Hematopoietic multipotent progenitor cell treated with erythropoietin and hydrocortisone succinate and interleukin-3 and kit ligand, for 4 days (in vitro differentiated cells): ENCODE measurements at places on chromosomes 1 and 21.
A peak's percentile ranks its signal among the peaks of the same experiment; 100 is the strongest.

DNA sequence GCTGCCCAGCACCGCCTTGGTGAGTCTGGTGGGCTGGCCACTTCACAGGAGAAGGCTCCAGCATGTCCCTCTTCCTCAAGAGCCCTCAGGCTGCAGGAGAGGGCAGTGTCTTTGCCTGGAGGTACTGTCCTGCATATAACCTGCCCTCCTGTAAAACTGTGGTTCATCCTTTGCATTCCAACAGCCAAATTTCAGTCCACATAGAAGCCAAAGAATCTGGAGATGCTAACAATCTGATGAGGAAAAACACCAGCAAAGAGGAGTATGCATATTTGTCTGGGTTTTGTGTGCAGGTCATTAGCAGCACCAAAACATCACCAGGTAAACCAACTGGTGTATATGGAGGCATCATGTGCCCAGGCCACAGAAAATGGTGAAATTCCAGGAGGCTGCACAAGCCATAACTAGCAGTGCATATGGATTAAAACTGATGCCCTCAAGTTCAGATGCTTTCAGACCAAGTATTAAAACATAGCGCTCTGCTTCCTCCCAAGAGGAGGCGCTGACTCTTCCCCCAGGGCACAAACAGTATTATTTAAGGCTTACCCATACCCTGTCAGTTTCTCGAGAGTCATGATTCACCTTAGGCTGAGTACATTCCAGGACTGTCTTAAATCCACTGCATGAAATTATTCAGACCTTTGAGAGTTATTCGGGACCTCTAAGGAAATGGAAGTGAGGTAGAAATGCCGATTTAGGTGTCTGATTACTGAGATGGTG lies 150.5 kb upstream of the COA6 start:
- no peak for DNase-seq

GRCh38 chr1:90970208-90970607 lies 51.6 kb downstream of the ZNF644 start:
- DNase-seq, result no peak

DNA sequence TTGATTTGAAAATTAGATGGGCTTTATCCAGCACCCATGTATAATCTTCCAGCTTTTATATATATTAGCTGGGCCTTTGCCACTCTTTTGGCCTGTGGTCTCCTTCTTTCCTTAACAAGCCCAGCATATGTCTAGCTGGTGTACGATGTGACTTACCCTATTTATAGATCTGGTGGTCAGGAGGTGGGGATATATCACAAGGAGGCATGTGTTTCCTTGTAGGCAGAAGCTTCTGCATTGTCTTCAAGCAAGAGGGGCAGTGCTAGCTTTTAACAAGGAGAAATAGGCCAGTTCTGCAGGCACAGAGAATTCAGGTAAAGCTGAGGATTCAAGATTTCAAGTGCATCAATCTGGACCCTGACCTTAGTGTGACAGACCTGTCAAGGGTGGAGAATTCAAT lies 38.0 kb upstream of the DNASE2B start:
- DNase-seq, result peak; percentile 49

- no peak for DNase-seq
Measured at GRCh38 chr1:233819042-233819441, 85.4 kb upstream of the SLC35F3 start.

GRCh38 chr1:168220470-168220871 lies 5.3 kb upstream of the SFT2D2 start:
- peak; percentile 43 for DNase-seq

- no peak for DNase-seq
Measured at GRCh38 chr1:119799599-119800177, 11.6 kb downstream of the REG4 start.

GRCh38 chr1:204448344-204448964 lies 36.8 kb upstream of the PPP1R15B start:
- no peak for DNase-seq

DNA sequence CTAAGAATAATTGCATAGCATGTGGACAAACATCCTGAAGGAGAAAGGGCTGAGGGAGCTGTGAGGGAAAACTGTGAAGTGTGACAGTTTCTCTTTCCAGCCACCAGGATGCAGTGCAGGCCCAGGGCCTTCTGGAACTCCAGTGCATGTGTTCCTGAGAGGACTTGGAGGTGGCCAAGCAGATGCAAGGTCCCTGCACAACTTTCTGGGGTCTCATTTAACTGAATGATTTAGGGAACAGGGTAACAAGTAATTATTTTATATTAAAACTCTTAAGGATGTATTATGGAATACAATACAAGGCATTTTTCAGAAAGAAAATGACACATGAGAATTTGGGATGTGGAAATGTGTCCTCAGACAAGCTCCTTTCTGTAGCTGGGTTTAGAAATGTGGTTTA lies 61.2 kb upstream of the MCOLN3 start:
- DNase-seq, result peak; percentile 82

DNA sequence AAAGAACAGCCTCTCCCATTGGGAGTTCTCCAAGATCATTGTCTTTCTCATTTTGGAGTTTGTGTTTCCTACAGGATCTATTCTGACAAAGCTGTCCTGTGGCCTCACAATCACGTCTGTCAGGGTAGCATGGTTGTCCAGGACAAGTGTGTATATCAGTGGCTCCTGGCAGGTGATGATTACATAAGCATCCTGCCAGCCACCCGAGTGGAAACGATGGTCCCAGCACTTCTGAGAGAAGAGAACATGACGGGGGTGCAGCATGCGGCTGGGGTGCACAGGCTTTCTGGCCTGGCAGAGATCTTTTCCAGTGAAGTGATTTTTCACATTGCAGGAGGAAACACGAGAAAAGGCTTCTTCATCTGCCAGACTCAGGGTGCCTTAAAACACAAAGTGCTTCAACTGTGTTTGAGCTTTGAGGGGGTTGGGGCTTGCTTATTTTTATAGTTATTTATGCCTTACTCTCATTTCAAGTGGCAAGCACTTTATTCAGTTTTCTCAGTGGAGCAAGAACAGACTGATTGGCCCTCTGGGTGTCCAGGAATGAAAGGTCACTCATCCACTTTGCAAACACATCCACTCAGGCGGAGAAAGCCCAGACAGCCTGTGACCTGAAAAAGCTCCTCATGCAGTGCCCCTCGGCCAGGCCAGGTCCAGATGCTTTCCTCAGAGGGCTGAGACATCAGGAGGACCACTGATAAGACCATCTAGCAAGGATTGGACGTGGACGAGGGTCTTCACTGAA lies 186.0 kb downstream of the DUSP10 start:
- DNase-seq, result no peak

DNA sequence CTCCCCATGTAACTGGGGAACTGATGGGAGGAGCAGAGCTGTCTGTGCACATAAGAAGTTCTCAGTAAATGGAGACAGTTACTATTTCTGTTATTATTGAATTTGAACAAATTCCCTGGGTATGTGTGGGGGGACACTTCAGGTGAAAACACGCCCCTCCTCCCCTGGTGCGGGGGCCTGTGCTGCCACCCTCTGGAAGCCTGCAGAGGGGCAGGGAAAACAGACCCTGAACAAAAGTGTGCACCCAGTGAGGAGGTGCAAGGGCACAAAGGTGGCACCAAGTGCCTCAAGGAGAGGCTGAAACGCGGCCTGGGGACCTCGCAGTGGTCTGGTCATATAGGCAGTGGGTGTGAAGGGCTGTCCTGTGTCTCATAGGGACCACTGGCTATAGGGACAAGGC lies 18.2 kb upstream of the NADK start:
- peak; percentile 21 for DNase-seq

GRCh38 chr1:15283526-15283925 lies 36.5 kb downstream of the FHAD1 start:
- no peak for DNase-seq

GRCh38 chr1:220789532-220790147 lies 2.9 kb downstream of the MTARC1 start:
- DNase-seq, result peak; percentile 63

DNA sequence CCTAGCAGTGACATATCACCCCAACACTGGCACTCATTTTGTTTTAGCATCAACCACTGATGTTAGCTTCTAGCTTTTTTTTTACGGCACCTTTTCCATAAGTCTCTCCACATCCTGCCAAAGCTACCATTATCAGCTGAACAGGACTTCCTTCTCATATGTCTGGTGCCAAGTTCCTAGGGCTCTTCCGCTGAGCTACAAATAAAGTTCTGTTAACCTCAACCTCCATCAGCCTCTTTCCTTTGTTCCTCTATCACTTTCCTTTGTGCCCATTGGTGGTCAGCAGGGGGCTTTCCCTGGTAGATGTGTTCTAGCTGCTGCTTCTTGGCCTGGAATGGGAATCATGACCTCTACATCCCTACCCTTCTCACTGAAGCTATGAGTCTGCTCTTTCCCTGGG lies 163.8 kb downstream of the FAF1 start:
- peak; percentile 68 for DNase-seq

DNA sequence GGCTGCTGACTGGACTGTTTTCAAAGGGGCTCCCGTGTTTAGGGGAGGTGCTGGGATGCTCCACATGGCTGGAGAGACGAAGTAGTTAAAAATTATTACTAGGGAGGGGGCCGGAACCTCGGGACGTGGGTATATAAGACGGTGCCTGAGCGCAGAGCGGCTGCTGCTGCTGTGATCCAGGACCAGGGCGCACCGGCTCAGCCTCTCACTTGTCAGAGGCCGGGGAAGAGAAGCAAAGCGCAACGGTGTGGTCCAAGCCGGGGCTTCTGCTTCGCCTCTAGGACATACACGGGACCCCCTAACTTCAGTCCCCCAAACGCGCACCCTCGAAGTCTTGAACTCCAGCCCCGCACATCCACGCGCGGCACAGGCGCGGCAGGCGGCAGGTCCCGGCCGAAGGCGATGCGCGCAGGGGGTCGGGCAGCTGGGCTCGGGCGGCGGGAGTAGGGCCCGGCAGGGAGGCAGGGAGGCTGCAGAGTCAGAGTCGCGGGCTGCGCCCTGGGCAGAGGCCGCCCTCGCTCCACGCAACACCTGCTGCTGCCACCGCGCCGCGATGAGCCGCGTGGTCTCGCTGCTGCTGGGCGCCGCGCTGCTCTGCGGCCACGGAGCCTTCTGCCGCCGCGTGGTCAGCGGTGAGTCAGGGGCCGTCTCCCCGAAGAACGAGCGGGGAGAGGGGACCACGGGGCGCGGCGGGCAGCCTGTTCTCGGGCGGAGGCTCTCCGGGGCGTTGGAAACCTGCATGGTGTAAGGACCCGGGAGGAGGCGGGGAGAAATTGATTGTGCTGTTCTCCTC lies at the start of gene CHODL:
Gene CHODL (plus strand): TSS at position 163 of the 793 bp plus-strand sequence. CDS start 391 bp downstream, at position 554.
- peak; percentile 26 for DNase-seq

- DNase-seq, result peak; percentile 36
Measured at GRCh38 chr1:93839307-93839706, 39.7 kb downstream of the DNTTIP2 start.

DNA sequence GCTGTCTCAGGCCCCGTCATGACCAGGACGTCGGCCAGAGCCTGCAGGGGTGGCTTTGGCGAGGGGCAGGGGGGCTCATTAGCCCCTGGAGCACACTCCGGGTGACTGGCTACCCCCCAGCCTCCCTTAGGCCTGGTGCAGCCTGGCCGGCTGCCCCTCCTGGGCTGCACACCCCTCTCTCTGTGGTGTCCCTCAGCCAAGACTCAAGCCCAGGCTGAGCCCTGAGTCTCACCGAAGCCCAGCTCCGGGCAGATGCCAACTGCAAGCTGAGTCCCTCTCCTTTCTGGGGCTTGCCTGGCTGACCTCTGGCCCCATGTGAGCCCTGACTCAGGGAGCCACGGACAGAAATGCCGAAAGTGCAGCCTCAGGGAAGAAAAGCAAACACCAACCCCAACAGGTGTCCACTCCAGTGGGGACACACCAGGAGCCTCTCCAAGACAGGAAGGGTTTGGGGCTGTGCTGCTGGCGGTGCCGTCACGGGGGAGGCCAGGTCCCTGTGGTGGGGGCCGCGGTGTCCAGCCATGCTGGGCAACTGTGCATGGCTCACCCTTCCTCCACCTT lies 5.3 kb upstream of the IBA57 start:
- no peak for DNase-seq

- no peak for DNase-seq
Measured at GRCh38 chr1:230870916-230871315, 2.6 kb upstream of the C1orf198 start.

DNA sequence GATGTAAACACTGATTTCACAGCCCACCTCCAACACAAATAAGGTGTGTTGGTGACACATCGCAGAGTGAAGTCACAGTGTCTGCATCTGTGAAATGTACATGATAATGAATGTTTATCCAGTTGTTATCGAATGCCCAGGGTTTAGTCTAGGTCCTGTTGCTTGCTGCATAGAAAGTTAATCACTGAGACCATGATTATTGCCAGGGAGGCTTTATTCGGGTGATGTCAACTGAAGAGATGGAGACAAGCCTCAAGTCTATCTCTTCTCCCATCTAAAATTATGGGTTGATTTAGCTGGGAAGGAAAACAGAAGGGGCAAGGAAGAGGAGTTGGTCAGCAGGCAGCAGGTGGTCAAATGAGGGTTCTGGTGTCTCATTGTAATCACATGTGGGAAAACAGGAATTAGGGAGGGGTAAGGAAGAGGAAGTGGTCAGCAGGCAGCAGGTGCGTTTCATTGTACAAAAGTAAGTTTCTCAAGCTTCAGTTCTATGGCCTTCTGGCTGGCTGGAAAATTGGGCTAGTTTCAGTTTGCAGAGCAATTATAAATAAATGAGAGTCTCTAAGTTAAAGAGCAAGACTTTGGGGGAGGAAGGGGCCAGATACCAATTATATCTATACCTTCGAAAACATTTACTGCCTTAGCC lies 146.3 kb upstream of the DNAH14 start:
- peak; percentile 24 for DNase-seq

DNA sequence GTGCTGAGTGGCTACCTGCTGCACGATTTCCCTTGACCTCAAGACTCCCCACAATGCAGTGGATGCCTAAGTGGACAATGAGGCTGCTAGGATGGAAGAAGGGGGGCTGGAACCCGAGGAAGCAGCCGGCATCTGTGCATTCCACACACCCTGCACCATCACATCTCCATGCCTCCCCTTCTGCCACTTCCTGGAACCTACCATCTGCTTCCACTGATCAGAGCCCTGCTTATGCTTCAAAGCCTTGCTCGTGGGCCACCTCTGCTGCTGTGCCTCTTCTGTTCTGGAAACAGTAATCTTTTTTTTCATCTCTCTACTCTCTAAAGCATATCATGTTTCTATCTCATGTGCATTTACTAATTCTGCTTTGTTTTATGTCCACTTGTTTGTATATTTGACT lies 66.2 kb upstream of the WDR26 start:
- DNase-seq, result peak; percentile 50

- peak; percentile 63 for DNase-seq
Measured at GRCh38 chr1:8497210-8497819, 179.4 kb downstream of the SLC45A1 start.

GRCh38 chr1:25572708-25573590 lies 29.5 kb downstream of the LDLRAP1 start:
- peak; percentile 78 for DNase-seq

DNA sequence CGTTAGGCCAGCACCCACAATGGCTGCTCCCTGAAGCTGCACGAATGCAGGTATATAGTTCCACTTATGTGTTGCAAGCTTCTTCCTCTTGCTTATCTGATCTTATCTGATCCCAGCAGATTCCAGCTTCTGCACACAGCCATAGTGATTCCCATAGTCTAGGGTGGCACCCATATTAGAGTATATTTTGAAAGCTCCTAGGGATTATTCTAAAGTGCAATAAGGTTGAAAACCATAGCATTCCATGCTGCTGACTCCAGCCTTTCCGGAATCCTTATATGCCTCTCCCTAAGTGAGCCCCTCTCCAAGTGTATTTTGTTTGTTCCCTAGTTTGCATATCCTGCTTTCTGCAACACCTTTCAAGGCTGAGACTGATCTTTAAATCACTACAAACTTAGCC lies 432.0 kb downstream of the SETD4 start:
- DNase-seq, result no peak

- DNase-seq, result peak; percentile 59
Measured at GRCh38 chr1:229070168-229070567, 200.7 kb upstream of the RAB4A start.

- DNase-seq, result peak; percentile 38
Measured at GRCh38 chr1:117654493-117655219, 48.8 kb downstream of the TENT5C start.
